SW480 (cell line): ENCODE measurements at places on chromosomes 13 and 19.

GRCh38 chr13:50357136-50357535 lies 341.9 kb downstream of the KCNRG start:
- DNase-seq, result no peak

GRCh38 chr13:73082471-73082870 lies 23.7 kb downstream of the KLF5 start:
- no peak for DNase-seq

DNA sequence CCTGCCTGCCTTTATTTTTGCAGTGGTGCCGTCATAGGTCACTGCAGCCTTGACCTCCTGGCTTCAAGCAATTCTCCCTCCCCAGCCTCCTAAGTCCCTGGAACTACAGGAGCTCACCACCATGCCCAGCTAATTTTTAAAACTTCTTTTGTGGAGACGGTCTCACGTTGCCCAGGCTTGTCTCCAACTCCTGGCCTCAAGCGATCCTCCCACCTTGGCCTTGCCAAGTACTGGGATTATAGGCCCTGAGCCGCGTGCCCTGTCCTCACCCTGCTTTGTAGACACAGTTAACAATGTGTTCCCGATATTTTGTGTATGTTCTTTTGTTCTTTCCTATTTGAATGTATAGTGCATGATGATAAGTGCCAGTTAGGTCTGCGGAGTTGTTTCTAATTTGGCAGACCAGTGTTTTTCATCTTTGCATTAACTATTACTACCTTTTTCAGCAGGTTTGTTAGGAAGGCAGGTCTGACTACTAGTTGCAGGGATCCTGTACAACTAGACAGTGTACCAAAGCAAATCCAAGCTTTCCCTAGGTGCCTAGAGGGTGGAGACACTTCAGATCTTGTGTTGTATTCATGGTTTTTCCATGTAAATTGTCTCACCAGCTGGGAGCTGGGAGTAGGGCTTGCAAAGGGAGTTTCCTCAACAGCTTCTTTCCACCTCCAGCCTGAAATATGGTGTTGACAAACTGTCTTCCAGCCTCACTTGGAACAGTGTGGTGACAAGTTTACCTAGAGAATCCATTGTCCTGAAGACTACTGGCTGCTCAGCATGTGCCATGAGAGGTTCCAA lies 9.5 kb upstream of the WTIP start:
- DNase-seq, result no peak

GRCh38 chr13:76216729-76217128 lies 580.6 kb downstream of the LMO7 start:
- no peak for DNase-seq

DNA sequence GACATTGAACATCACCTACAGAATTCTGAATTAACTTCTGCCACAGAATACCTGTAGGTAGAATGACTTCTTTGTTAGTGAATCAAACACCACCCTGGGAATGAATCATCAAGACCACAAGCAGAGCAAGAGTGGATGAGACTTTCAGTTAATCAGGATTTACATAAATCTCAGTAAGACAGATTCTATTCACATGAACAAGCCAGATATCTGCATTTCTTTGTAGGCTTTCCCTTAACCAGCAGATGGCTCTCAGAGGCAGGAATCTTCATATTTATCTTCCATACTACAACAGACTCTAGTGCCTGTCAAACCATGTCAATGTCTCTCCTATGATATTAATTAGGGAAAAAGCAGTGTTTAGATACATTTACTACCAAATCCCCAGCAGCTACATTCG lies 412.1 kb downstream of the KLF12 start:
- peak; percentile 90 for DNase-seq

- peak; percentile 74 for DNase-seq
Observed at GRCh38 chr19:19591133-19591825, 27.2 kb downstream of the PBX4 start.

DNA sequence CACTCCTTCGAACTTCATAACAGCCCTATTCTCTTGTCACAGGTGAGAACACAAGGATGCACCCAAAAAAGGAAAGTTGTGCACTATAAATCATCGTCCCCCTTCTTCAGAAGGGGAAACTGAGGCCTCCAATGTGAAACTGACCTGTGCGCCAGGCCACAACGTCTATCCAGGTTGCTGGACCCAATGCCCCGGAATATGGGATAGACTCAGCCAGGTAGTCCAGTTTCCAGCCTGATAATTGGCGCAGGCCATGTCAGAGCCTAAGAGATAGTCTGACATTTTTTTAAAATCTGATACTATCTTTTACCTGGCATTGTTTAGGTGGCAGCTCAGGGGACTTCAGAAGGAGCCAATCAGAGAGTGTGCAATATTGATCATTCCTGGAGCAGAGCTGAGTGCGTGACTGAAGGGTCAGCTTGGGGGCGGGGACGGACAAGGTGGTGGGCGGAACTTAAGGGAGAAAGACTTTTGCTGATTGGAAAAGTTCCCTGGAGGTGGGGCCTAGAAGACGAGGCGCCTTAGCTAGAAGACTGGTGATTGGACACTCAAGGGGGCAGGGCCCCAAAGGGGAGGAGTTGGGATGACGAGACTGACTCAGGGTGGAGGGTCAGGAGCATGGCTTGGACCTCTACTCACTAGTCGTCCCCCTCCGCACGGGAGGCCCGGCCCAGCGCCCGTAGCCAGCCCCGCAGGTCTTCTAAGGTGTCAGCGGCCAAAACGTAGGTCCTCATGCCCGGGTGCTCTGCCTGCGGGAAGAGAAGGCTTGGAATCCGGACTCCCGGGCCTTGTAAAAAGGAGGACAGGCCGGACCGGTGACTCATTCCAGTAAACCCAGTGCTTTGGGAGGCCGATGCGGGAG lies 8.5 kb downstream of the PLEKHA4 start:
- no peak for DNase-seq

GRCh38 chr13:50691176-50691680 lies 152.3 kb downstream of the DLEU7 start:
- no peak for DNase-seq

- no peak for DNase-seq
Observed at GRCh38 chr13:90445179-90445578, 902.3 kb upstream of the MIR17HG start.
